ENCODE measurements at places on chromosomes 12 and 14. TPM values are rescaled to one million over a fixed set of nuclear protein-coding genes. Genes with fewer than 3 reads are reported as not detected.

Gene RPL41
- 5,711 TPM for total RNA-seq

Gene ZNF740
- total RNA-seq: 50.4 TPM

Gene RNU7-1
- not detected for total RNA-seq

Gene CNPY2
- 165 TPM for total RNA-seq

Gene SERPINA4
- not detected for total RNA-seq

Gene STXBP6
- 0.28 TPM for total RNA-seq

Gene IL22
- total RNA-seq: 0.64 TPM

Gene SLC25A21
- not detected for total RNA-seq

Gene CLEC12A
- total RNA-seq: not detected

Gene MIP
- not detected for total RNA-seq

Gene LBHD2
- total RNA-seq: not detected

Gene ASIC1
- 6.4 TPM for total RNA-seq

Gene GZMB
- 2,724 TPM for total RNA-seq

Gene TSPAN8
- not detected for total RNA-seq

Gene ARHGEF25
- total RNA-seq: 1.9 TPM

Gene INHBC
- 0.11 TPM for total RNA-seq

Gene SLC7A8
- 1.4 TPM for total RNA-seq

Gene C12orf54
- not detected for total RNA-seq

Gene IFI27
- total RNA-seq: 1.3 TPM

Gene GPR132
- total RNA-seq: 51.3 TPM

Gene RFLNA
- total RNA-seq: not detected

Gene ACADS
- 12.1 TPM for total RNA-seq

Gene GPR162
- 0.11 TPM for total RNA-seq

Gene MYO1H
- total RNA-seq: not detected

Gene KRT4
- total RNA-seq: not detected

Gene VPS33A
- 44.2 TPM for total RNA-seq

Gene LMNTD1
- total RNA-seq: not detected

Data from CD8-positive, alpha-beta memory T cell (primary cell).